ENCODE measurements at places on chromosomes 6 and 20. TPM values are rescaled to one million over a fixed set of nuclear protein-coding genes. Genes with fewer than 3 reads are reported as not detected.

DLL1 gene
- total RNA-seq: 3.4 TPM

COMMD7 gene
- 29.7 TPM for total RNA-seq

CCDC170 gene
- not detected for total RNA-seq

KIAA1755 gene
- not detected for total RNA-seq

FOXF2 gene
- not detected for total RNA-seq

BPIFB6 gene
- total RNA-seq: not detected

NOX3 gene
- not detected for total RNA-seq

SALL4 gene
- total RNA-seq: not detected

HMGA1 gene
- 77.5 TPM for total RNA-seq

ARFGEF3 gene
- not detected for total RNA-seq

ZC3H12D gene
- total RNA-seq: 91.5 TPM

PACSIN1 gene
- total RNA-seq: 2.0 TPM

APCDD1L gene
- total RNA-seq: not detected

TREML2 gene
- 0.39 TPM for total RNA-seq

VGLL2 gene
- total RNA-seq: not detected

SLC17A9 gene
- total RNA-seq: 2.4 TPM

EYA4 gene
- not detected for total RNA-seq

FNDC11 gene
- total RNA-seq: 0.38 TPM

All from CD4-positive, alpha-beta memory T cell (primary cell).